AG08396 (cell line): ENCODE measurements at places on chromosomes 12 and 14.

DNA sequence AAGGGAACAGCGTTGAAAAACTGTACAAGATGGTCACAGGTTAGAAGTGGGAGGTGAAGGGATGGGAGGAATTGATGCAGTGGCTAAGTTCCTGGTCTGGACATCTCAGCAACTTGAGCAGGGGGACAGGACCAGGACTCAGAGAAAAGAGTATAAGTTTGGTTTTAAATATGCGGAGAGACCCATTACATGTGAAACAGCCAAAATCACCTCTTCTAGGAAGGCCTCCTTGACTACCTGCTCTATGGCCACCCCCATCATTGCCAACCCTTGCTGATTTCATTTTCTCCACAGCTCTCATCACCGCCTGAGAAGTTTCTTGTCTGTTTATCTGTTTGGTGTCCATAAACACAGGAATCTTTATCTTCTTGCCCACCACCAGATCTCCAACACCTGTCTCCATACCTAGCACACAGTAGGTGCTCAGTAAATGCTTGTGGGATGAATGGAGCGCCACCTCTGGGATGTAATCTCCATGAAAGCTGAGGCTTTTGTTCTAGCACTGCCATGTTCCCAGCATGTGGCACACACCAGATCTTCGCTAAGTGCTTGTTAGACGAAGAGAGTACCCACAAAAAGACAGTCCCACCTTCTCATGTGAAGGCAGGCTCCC is 11.2 kb upstream of the PHETA1 start:
- DNase-seq, result no peak

GRCh38 chr12:48750769-48751356 is 34.4 kb upstream of the CCNT1 start:
- DNase-seq, result no peak

- DNase-seq, result no peak
These were observed 94.4 kb downstream of the CHGA start for GRCh38 chr14:93017301-93017797.

DNA sequence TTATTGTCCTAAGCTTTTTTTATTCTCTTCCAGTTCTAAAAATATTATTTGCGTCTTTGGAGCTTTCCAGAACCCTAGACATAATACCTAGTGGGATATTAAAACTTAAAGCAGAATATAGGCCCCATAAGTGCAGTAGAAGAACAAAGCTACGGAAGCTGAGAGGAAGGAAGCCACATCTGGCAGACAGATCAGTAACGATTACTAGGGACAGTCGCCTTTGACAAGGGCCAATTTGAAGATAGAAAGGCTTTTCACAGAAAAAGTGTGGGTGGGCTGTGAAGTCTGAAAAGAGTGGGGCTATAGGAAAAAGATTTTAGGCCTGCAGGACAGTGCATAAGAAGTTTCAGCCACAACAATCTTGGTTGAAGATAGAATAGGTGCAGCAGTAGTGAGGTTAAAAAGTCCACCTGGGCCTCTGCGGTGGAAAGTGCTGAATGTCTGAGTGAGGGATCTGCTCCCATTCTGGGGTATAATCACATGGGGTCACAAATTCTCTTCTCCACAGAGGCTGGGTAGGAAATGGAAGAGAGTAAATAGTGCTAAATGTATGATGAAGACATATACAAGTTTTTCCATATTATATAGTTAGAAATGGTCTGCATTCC is 114.5 kb downstream of the CMAS start:
- DNase-seq, result no peak

GRCh38 chr12:122681814-122682213 is 21.3 kb downstream of the HCAR2 start:
- peak; percentile 25 for DNase-seq

DNA sequence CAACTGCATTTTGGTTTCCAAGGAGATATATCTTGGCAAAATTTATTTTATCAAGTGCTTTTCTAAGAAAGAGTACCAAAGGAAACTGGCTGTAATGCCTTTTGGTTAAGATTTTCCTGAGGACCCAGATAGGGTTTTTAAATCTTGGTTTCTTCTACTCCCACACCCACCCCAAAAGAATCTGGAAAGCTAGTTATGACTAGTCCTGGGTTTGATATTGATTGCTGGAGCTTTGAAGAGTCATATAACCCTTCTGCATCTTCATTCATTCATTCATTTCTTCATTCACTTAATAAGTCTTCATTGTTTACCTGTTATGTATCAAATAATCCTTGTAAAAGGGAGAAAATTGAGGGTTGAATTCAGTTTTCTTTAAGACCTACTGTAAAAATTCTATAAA is 425.2 kb downstream of the PCNX1 start:
- DNase-seq, result no peak

DNA sequence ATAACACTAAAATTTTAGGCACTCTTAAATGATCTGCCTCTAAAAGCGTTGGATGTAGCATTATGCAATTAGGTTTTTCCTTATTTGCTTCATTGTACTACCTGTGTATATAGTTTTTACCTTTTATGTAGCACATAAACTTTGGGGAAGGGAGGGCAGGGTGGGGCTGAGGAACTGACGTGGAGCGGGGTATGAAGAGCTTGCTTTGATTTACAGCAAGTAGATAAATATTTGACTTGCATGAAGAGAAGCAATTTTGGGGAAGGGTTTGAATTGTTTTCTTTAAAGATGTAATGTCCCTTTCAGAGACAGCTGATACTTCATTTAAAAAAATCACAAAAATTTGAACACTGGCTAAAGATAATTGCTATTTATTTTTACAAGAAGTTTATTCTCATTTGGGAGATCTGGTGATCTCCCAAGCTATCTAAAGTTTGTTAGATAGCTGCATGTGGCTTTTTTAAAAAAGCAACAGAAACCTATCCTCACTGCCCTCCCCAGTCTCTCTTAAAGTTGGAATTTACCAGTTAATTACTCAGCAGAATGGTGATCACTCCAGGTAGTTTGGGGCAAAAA is 4.1 kb downstream of the CDKN1B start:
- DNase-seq, result no peak

GRCh38 chr12:92740411-92740810 is 37.6 kb downstream of the PLEKHG7 start:
- no peak for DNase-seq

- peak; percentile 10 for DNase-seq
These were observed 67.0 kb downstream of the C2CD5 start for GRCh38 chr12:22477166-22477893.

- peak; percentile 61 for DNase-seq
These were observed 9.1 kb upstream of the NEMF start for GRCh38 chr14:49861699-49862088.

DNA sequence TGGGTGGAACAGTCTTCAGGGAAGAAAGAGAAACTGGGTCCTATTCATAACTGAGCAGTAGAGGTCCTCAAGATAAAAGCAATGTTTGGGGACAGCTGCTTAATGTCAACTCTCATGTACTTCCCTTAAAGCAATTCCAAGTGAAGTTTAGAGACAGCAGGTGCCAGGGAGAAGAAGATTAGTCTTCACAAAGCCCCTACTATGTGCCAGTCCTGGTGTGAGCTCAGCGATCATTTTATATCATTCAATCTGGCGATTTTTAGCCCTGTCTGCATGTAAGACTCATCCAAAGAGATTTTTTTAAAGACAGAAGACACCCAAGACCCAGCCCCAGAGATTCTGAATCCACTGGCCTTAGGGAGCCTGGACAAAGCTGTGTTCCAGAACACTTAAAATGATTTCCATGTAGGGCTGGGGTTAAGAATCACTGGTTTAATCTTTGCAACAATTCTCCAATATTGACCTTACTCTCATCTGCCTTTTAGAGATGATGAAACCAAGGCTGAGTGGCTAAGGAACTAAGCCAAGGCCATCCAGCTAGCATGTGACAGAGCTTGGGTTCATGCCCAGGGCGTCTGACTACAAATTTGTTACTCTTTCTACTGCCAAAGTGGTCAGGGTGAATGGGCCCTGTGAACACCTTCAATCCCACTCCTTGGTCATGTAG is 404.5 kb upstream of the TBX3 start:
- DNase-seq, result no peak

GRCh38 chr12:5114436-5114835 is 70.8 kb downstream of the KCNA5 start:
- no peak for DNase-seq

- DNase-seq, result no peak
These were observed 365.9 kb upstream of the NOVA1 start for GRCh38 chr14:26963711-26964110.

GRCh38 chr12:115223991-115224390 is 540.0 kb upstream of the TBX3 start:
- no peak for DNase-seq

GRCh38 chr12:18429366-18429765 is 168.0 kb downstream of the PIK3C2G start:
- no peak for DNase-seq

DNA sequence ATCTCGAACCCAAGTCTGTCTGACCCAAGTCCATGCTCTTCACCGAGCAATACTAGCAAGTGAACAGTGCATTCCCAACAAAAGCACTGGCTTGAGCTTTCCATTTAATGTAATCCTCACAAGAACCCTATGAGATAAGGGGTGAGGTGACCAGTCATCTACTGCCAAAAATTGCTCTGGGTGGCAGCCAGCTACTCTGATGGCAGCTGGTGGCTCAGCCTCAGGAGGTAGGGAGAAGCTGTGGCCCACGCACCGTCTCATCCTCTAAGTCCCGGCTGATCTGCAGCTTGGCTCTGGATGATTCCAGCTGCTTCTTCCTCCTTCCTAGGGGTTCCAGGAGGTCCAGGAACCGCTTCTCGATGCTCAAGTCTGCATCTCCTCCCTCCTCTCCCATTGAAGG is 75.2 kb downstream of the PLEKHG3 start:
- DNase-seq, result no peak

- no peak for DNase-seq
These were observed 25.3 kb downstream of the FOXA1 start for GRCh38 chr14:37569729-37570128.

- DNase-seq, result no peak
These were observed 10.3 kb downstream of the PACS2 start for GRCh38 chr14:105324871-105325270.

- DNase-seq, result no peak
These were observed 21.9 kb upstream of the EEA1 start for GRCh38 chr12:92951006-92951405.

- no peak for DNase-seq
These were observed 10.2 kb upstream of the EDDM3B start for GRCh38 chr14:20757965-20758364.

DNA sequence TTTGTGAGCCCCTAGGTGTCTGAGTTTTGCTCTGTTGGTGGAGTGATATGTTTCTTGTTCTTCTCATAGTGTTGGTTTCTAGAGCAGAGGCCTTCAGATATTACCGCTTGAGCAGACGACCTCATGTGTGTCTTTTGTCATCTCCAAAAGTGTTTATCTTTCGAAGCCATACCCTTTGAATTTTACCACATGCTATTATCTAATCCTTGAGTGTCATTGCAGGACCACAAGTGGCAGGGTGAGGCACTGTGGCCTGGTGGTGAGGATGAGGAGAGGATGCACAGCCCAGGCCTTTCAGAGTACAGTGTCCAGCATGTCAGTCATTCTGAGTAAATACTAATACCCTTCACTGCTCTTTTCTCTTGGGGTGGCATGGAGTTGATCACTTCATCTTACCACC is 57.2 kb upstream of the CISTR start:
- DNase-seq, result no peak

DNA sequence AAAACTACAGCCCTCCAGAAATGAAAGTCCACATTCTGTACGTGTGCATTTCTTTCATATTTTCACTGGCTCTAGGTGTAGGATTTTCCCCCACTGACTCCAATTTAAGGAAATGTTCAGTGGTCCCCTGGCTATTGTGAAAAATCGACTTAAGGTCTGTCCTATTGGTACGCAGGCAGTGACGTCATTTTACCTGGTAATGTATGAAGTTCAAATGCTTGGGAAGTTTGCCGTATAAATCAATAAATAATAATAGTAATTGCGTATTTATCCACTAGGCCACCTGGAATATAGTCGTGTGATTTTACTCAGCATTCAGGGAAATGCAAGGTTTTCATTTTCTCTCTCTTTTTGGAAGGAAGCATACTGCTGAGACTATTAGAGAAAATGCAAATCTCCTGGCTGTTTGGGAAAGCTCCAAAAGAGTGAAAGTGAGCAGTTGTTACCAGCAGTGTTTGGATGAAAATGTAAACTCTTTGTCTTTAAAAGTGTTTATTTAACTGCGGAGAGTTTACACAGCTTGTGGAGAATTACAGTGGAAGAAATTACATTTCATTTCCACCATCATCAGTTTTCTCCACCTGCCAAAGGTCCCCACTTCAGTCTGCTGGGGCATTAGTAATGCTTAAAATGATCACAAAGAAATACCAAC is 107.0 kb downstream of the EXOC5 start:
- no peak for DNase-seq

DNA sequence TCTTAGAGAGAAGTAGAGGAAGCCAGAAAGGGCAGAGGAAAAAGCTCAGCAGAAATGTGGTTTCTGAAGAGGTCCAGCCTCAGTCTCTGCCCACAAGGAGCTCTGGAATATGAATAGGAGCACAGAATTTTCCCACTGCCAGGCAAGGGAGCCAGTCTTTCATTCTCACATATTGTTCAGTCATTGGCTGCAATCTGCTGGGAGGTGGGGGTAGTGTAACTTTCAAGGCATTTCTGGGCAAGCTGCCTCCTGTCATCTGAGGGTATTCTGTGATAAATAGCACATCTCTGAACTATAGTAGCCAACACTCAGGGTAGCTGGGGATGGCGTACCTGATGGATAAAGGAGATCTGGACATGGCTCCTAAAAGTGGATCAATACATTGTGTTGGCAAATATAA is 127.2 kb downstream of the LRRK2 start:
- peak; percentile 8 for DNase-seq

GRCh38 chr12:95790033-95790916 is at the start of gene NTN4:
Gene NTN4, minus strand, starts transcription at chr12:95790764. Its CDS starts 455 bp downstream, at chr12:95790309.
- peak; percentile 58 for DNase-seq

- DNase-seq, result no peak
These were observed 304.3 kb downstream of the NUAK1 start for GRCh38 chr12:105834496-105834895.

DNA sequence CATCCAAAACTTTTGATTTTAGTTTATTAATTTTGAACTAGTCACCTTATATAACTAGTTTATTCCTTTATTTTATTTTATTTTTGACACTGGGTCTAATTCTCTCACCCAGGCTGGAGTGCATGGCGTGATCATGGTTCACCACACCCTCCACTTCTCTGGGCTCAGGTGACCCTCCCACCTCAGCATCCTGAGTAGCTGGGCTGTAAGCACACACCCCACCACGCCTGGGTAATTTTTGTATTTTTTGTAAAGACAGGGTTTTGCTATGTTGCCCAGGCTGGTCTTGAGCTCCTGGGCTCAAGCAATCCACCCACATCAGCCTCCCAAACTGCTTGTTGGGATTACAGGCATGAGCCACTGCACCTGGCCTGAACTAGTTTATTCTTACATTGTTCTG is 17.3 kb downstream of the PCNX1 start:
- DNase-seq, result no peak

DNA sequence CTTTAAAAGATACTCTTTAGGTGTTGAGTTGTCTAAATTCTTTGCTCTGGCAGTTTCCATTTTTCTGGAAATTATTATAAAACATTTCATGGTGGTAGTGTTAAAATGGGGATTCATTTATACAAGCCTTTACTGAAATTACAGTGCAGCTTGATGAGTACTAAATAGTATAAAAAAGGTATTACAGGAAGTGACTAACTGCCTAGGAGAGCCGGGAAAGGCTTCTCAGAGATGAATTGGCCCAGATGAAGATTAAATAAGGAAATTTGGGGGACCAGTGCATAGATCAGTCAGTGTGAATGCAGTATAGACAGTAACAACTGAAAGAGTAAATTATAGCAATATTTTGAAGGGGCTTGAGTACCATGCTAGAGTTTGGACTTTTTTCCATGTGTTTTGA is 7.5 kb downstream of the PSMA6 start:
- DNase-seq, result no peak

- no peak for DNase-seq
These were observed 17.8 kb downstream of the SPTB start for GRCh38 chr14:64861916-64862315.
